ENCODE measurements at places on chromosomes 16 and 17. TPM values are rescaled to one million over a fixed set of nuclear protein-coding genes. Genes with fewer than 3 reads are reported as not detected.
A peak's percentile ranks its signal among the peaks of the same experiment; 100 is the strongest.

DNA sequence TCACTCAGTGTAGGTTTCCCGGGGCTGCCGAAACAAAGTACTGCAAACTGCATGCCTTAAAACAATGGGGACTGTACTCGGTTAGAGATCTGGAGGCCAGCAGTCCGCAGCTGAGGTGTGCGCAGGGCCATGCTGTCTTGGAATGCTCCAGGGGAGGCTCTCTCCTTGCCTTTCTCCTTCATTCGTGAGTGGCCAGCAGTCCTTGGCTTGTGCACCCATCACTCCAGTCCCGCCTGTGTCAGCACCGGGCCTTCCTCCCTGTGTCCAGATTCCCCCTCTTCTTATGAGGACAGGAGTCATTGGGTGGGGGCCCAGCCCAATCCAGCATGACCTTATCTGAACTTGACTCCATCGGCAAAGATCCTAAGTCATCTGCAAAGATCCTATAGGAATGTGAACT lies 43.4 kb downstream of the COX4I1 start:
- no peak for DNase-seq

GRCh38 chr16:17229766-17230165 lies 241.0 kb downstream of the XYLT1 start:
- no peak for DNase-seq

DNA sequence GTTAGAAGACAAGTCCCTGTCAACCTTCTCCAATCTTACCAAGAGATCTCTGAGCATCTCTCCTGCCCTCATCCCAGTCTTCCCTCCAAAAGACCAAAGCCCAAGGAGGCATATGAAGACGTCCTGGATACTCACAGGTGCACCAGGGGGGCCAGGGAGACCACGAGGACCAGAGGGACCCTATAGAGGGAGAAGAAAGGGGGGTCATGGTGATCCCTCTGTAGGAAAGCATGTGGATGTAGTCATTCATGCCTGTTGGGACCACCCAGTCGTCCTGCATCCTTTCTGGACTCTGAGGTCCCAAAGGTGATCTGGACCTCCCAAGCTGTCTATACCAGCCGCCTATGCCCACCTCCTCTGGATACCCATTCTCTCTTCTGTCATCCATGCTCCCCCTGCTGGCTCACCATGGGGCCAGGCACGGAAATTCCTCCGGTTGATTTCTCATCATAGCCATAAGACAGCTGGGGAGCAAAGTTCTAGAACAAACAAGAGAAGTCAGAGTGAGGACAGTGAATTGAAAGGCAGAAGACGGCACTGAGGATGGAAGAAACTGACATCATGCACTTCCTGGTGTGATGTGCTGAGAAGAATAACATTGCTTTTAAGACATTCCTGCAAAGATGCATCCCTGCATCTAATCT lies 3.3 kb downstream of the COL1A1 start:
- DNase-seq: peak; percentile 84

GRCh38 chr17:75722076-75722475 lies 817 bp downstream of the ITGB4 start:
- no peak for DNase-seq

DNA sequence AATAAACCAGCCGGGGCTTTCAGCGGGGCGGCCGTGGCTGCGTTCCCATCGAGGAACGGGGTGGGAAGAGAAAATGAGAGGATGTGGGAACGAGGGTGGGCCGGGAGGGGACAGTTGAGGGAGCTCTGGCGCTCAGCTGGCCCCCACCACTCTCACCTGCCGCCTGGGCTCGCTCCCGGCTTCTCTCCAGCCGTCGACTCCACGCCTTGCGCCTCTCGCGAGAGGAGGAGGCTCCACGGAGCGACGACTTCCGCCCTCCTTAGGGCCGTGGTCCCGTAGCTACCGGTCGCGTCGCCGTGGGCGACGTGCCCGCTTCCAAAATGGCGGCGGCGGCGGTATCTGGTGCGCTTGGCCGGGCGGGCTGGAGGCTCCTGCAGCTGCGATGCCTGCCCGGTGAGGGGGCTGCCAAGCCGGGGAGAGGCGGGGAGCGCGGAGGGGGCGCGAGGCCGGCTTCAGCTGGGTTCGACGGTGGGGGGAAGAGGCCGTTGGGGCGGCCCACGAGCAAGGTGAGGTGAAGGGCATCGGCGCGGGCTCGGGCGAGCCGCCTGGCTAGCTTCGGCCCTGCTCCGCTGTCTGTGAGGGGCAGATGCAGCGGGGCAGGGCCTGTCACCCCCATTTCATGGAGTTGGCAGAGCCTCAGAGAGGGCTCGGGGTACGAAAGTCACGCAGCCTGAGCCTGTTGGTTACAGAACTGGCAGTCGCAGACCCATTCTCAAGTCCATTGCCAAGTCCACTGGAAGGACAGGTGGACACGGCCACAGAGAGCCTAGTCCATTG lies at the start of the genes CIAPIN1 and COQ9:
Gene CIAPIN1, minus strand, starts transcription at position 200 of the 777 bp plus-strand sequence. CDS start 6,457 bp downstream, outside the sequence.
Gene COQ9, plus strand, starts transcription at position 294 of the 777 bp plus-strand sequence. Its CDS starts 27 bp downstream, at position 321.
- DNase-seq: peak; percentile 95

- no peak for DNase-seq
Observed at GRCh38 chr17:40373324-40373723, 8.8 kb upstream of the GJD3 start.

DNA sequence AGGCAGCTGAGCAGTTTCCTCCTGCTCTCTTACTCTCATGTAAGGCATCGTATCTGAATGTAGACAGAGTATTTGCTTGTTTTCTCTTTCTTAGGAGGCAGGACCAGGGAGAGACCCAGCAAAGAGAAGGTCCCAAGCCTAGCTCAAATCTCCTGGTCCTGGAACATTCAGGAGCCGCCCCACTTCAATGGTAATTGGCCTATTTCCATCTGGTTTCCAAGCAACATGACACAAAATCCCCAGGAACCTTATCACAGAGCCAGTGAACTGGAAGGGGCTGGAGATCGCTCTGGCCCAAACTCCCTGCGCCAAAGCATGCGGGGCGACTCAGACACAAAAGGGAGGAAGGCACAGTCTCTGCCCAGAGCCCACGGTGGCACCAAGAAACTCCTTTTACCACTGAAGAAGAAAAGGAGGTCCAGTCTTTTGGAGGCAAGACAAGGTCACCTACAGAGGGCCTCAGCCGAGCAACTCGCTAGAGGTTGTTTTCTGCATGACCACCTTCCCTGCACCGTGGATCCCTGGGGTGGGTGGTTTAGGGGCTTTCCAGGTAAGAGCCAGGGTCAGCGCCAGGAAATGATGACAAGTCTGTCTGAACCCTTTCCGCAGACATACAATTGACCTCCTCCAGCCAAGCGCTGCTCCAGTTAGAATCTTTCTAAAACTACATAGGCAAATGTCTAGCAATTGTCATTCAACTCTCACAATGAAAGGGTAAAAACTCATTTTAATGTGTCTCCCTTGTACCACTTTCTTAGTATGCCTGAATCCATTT lies 394.7 kb downstream of the SOX9 start:
- DNase-seq: no peak

DNA sequence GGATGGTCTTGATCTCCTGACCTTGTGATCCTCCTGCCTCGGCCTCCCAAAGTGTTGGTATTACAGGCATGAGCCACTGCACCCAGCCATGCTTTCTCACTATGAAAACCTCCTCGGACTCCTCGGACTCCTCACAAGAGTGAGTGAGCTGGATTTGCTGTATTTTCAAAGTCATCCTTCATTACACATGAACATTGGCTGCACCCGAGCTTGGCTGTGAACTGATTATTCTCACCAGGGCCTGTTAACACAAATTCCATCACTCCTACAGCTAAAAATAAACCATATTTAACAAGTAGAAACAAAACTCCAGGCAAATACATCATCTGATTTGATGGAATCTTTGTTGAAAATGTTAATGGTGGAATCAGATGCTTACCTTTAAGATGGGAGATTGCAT lies 50.3 kb downstream of the PITPNC1 start:
- DNase-seq: no peak

- DNase-seq: no peak
Observed at GRCh38 chr17:57911834-57912673, 43.2 kb downstream of the CUEDC1 start.

DNA sequence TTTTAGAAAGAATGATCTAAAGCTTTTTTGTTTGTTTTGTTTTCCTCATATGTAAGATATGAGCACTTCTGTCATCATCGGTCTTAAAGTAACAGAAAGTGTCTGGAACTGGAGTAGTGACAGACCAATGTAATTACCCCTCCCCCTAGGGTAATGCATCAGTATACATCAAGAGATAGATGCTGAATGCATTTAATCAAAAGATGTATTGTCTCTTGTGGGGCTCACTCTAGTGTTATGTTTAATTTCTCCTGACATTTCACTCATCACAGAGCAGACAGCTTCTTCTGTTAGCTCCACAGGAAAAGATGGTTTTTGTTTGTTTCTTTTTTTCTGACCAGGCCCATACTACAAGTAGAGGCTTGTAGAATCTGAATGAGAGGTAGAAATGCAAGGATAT lies 168.7 kb upstream of the C17orf78 start:
- DNase-seq: no peak

- DNase-seq: no peak
Observed at GRCh38 chr16:56530872-56531271, 11.0 kb upstream of the BBS2 start.

DNA sequence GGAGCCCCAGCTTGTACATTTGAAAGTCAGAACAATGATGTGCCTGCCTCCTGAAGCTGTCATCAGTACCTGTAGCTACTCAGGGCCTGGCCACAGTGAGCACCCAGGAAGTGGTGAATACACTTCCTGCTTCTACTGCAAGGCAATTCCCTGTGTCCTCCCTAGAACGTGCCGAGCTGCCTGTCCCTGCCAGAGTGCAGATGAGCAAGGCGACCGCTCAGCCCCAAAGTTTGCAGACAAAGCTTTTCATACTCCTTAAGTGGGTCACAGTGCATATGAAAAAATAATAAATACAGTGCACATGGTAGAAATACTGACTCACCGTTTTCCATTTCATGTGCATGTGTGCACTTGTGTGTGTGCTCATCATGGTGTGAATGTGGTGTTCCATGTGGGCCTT lies 77.3 kb downstream of the MPRIP start:
- DNase-seq: peak; percentile 84

- DNase-seq: no peak
Observed at GRCh38 chr17:10733666-10734065, 3.8 kb upstream of the TMEM220 start.

GRCh38 chr16:22648141-22648540 lies 137.4 kb downstream of the NPIPB5 start:
- DNase-seq: no peak

- no peak for DNase-seq
Observed at GRCh38 chr17:64055183-64056142, 35.0 kb upstream of the ICAM2 start.

DNA sequence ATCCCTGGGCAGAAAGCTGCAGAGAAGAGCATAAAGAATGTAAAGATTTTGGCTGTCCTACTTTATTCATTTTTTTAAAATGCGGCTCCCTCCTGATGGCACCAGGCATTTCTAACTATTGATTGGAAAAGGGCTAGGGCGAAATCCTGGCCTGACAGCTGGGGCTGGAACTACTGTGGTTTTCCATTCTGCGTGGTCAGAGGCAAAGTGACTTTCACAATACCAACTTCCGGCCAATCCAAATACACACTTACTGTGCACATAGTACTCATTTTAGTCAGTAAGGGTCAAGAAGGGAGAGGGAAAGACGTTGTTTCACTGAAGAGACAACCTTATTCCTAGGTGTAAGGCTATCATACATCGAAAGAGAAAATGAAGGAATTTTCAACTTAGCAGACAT lies 113.8 kb upstream of the PMFBP1 start:
- DNase-seq: no peak

DNA sequence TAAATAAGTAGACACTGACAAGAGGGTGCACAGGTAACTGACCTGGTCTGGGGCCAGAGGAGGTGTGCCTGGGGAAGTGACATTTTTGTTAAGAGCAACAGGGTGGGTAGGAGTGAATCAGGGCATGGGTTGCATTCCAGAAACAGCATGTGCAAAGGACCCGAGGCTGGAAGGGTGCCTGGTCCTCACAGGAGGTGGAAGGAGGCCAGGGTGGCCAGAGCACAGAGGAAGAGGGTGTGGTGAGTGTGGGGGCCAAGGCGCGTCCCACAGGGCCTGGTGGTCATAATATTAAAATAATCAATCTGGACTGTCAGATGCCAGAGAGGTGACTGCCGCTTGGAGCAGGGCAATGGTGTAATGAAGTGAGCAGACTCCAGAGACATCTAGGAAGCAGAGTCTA lies 14.3 kb downstream of the ARHGAP23 start:
- no peak for DNase-seq

Gene KLHL11
- total RNA-seq: 19.6 TPM

Gene G6PC1
- not detected for total RNA-seq

Gene LPO
- total RNA-seq: not detected

Gene PRSS36
- 0.72 TPM for total RNA-seq

Gene MEIOC
- 0.25 TPM for total RNA-seq

Gene CMTM4
- 3.5 TPM for total RNA-seq

Gene SCGB1C2
- not detected for total RNA-seq

Gene EME1
- 48.6 TPM for total RNA-seq

Gene TBC1D28
- total RNA-seq: not detected

Gene DCTN5
- total RNA-seq: 54.1 TPM

Gene CCL17
- total RNA-seq: 2.1 TPM

All from activated CD8-positive, alpha-beta T cell treated with anti-CD3 and anti-CD28 coated beads for 36 hours (primary cell).